SW 1271 (cell line): ENCODE measurements at places on chromosomes 5 and 9.

DNA sequence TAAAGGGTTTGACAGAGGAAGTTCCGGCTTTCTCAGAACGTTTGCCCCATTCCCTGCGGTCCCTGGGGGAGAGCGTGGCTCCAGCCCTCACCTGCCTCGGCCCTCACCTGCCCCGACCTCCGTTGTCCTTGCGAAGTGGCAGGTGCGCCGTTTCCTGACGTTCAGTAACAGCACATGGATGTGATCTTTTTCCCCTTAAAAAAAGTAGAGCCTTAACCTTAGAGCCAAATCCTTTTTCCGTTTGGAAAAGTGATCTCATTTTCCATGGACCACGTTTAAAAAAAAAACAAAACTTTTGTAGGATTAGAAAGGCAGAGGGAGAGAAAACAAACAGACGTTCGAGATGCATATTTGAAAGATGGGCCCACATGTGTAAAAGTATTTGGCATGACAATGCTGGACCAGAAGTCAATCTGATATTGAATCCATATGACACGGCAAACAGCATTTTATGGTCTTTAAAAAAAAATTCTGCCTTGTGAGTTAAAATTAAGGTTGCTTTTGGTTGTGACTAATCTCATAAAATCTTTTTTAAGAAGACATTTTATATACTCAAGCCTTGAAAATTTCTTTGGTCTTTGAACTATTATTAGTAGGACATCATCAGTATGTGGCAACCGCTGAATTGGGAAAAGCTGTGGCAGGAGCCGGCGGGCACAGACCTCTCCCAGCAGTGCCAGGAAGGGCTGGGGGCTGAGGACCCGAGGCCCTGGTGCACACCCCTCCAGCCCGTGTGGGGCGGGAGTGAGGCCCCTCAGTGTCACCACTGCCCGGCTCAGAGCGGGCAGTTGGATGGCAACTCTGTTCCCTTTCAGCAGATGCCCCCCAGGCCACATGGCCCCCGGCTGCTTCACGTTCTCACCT lies 42.5 kb upstream of the EXOC3 start:
- DNase-seq, result no peak

GRCh38 chr5:43411495-43411894 lies 696 bp downstream of the CCL28 start:
- DNase-seq, result no peak

GRCh38 chr5:77843570-77844372 lies 67.6 kb upstream of the TBCA start:
- DNase-seq, result no peak

DNA sequence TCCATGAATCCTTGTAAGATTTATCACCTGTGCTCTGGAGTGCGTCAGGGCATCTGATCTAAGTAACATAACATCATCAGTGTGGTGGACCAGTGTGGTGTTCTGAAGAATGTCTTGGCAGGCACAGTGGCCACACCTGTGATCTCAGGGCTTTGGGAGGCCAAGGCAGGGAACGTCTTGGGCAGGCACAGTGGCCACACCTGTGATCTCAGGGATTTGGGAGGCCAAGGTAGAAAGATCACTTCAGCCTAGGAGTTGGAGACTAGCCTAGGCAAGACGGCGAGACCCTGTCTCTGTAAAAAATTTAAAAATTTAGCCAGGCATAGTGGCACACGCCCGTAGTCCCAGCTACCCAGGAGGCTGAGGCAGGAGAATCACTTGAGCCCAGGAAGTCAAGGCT lies 185.5 kb downstream of the CACNA1B start:
- DNase-seq, result no peak

DNA sequence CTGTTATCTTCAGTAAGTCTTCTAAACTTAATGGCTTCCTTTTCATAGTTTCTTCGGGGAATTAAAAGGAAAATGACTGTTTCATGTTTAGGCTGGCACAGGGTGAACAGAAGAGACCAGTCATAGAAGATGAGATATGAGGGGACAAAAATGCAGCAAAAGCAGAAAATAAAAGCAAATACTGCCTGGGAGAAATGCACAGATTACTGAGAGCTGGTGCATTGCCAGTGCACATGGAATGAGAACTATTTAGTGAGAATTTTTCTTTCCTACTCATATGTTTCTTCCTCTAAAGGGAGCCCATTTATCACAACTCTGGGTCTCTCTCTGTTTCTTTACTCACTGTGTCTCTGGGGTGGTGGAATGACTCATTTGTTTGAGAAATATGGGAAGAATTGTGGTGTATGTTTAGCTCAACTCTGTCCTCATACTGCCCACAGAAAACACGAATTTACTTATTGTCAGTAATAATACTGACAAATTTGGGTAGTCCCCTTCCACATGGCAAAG lies 25.9 kb upstream of the ANKRD55 start:
- DNase-seq, result peak; percentile 12

- DNase-seq, result no peak
Observed at GRCh38 chr5:58444805-58445204, 15.1 kb downstream of the PLK2 start.

- DNase-seq, result no peak
Observed at GRCh38 chr5:66519626-66520025, 76.6 kb upstream of the MAST4 start.

- DNase-seq, result no peak
Observed at GRCh38 chr9:95409650-95410426, 92.3 kb upstream of the FANCC start.

- no peak for DNase-seq
Observed at GRCh38 chr9:19788614-19789271, at the start of gene SLC24A2. Gene SLC24A2, minus strand, starts transcription at chr9:19789037.

DNA sequence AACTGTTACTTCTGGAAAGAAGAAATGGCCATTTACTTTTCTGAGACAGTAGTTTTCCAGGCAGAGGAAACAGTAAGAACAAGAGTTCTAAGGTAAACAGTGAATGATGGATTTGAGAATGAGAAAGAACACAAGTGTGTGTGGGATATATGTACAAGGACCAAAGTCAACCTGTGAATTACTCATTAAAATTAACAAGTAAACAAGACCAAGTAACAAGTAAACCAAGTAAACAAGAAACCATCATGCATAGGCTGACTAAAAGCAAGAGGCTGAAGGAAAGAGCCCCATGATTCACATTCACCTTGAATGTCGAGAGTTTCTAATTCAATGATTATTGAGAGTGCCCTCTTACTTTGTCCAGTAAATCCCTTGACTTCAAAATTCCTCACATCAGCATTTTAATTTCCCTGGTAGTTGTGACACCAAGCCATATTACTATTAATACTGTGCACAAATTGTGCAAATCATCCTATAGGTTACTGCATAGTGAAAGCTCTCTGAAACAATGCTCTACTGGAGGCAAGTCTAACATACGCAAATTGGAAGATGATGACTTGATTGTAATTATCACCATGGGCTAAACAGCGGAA lies 9.8 kb upstream of the MARCOL start:
- no peak for DNase-seq

DNA sequence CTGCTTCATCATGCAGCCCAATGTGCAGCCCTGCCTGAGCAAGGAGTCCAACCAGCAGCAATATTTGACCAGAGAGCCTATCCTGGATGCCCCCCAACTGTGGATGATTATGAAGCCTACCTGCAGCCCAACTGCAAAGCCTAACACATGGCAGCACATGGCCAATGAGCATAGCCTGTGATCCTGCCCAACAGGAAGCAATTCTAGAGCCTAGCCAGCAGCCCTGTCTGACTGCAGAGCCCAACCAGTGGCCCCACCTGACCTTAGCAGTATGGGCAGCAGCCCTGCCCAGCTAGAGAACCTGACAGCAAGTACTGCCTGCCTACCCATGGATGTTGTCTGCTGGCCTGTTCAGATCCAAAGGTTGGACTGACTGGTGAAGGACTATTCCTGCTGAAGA lies 97.3 kb upstream of the SH3GL2 start:
- DNase-seq, result no peak

DNA sequence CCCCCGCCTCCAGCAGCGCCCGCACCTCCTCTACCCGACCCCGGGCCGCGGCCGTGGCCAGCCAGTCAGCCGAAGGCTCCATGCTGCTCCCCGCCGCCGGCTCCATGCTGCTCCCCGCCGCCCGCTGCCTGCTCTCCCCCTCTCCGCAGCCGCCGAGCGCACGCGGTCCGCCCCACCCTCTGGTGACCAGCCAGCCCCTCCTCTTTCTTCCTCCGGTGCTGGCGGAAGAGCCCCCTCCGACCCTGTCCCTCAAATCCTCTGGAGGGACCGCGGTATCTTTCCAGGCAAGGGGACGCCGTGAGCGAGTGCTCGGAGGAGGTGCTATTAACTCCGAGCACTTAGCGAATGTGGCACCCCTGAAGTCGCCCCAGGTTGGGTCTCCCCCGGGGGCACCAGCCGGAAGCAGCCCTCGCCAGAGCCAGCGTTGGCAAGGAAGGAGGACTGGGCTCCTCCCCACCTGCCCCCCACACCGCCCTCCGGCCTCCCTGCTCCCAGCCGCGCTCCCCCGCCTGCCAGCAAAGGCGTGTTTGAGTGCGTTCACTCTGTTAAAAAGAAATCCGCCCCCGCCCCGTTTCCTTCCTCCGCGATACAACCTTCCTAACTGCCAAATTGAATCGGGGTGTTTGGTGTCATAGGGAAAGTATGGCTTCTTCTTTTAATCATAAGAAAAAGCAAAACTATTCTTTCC lies 19.3 kb downstream of the CDKN2A start:
- DNase-seq, result no peak

DNA sequence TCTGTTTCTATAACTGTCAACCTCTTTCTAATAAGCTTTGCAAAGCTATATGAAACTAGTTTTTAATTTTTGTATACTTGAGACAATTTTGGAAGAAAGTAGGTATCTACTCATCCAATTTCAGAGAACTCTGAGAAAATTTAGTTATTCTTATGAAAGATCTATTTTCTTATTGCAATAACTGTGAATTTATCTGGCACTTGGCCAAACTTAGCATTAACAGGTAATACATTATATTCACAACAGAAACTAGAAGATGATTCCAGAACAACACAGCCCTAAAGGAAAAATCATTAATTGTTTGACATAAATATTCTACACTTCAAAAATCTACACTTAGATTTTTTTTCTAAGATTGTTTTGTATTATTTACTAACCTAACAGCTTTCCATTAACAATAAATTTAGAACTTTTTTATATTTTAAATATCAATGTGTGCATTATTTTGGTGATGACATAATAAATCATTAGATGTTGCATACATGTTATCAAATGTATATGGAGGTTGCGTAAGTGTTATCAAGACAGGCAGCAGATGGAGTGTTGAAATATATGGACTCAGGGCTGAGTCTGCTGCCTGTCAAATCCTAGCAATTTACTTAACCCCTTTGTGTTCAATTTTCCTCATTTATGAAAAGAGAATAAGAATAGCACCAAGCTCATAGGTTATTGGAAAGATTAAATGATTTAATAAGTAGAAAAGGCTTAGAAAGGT lies 141.8 kb downstream of the MUSK start:
- DNase-seq, result no peak

DNA sequence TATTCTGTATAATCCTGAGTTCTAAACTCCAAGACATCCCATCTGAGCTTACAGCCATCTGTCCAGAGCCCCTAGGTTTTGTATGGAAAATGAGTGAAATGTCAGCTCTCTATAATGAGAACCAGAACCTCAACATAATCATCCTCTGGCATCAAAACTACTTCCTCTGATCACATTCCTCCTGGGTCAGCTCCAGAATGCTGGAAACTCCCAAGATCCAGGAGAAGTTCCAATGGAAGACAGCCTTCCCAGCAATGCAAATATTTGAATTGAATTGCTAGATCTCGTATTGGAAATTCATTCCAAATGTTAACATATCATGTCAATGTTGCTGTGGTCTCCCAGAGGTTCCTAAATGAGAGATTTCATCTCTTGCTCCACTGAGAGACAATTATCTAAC lies 23.8 kb downstream of the C9 start:
- no peak for DNase-seq

DNA sequence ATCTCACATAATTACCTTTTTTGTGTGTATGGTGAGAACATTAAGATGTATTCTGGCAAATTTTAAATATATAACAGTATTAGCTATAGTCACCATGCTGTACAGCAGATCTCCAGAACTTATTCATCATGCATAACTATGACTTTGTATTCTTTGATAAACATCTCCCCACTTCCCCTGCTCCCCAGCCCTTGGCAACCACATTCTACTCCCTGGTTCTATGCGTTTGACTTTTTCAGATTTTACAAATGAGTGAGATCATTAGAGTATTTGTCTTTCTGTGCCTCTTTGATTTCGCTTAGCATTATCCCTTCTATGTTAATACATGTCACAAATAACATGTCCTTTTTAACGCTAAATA lies 49.4 kb downstream of the SMC2 start:
- no peak for DNase-seq

GRCh38 chr5:9245071-9245470 lies 300.8 kb downstream of the SEMA5A start:
- no peak for DNase-seq

GRCh38 chr5:9632495-9632894 lies 2.3 kb upstream of the TAS2R1 start:
- DNase-seq, result no peak

GRCh38 chr9:29214690-29215253 lies 1641.5 kb upstream of the C9orf72 start:
- DNase-seq, result no peak

GRCh38 chr5:34666392-34667080 lies 10.4 kb downstream of the RAI14 start:
- DNase-seq, result no peak

DNA sequence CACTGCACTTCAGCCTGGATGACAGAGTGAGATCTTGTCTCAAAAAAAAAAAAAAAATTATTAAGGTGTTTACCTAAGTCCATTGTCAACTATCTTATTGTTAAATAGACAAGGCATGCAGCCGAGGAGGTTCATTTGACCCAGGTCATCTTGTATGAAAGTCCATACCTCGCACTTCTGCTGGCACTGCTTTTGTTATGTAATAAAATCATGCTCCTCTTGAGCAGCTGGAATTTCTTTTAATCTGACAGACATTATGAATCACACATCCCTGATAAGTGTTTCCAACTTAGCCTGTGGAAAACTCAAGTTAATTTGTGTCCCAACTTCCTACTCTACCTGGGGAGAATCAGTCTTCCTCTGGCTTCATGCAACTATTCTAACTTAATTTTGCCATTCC lies 315.6 kb upstream of the KLF4 start:
- no peak for DNase-seq

GRCh38 chr5:144307736-144308135 lies 137.1 kb downstream of the KCTD16 start:
- no peak for DNase-seq

- no peak for DNase-seq
Observed at GRCh38 chr9:13690595-13690994, 411.1 kb upstream of the MPDZ start.

- peak; percentile 56 for DNase-seq
Observed at GRCh38 chr5:81838307-81838906, 87.5 kb upstream of the SSBP2 start.

DNA sequence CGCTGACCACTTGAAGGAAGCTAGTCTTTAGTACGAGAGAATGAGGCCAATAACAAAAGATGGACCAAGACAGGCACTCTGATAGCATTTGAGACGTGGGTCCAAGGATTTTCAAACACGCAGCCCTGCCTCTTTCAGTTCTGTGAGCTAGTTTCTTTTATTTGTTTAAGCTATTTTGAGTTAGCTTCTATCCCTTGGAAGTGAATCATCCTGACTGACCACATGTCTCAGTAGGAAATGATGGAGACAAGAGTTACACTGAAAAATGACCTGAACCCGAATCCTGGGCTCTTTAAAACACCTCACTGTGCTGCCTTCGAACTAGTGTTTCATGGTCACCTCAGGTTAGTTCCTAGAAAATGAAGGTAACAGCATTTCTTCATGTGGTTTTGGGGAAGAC lies 9.9 kb downstream of the TEK start:
- no peak for DNase-seq
